ENCODE measurements at places on chromosomes 4 and X.

DNA sequence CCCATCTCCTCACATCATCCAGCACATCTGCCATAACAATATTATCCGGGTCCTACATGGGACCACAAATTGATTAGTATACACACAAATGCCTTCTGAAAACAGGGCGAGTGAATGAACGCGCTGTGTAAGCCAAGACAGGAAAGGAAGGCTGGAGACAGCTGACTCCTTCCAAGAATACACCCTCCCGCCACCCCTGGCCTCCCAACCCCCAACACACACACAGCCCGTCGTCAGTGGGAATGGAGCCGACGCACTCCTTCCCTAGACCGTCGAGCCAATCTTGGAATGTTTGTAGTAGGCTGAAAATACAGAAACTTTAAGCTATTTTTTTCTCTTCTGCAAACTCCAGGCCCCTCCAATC, 319 bp upstream of the MAGEH1 start:
- no peak for DNase-seq

- no peak for DNase-seq
Observed at GRCh38 chr4:174475528-174475927, 46.8 kb downstream of the HPGD start.

DNA sequence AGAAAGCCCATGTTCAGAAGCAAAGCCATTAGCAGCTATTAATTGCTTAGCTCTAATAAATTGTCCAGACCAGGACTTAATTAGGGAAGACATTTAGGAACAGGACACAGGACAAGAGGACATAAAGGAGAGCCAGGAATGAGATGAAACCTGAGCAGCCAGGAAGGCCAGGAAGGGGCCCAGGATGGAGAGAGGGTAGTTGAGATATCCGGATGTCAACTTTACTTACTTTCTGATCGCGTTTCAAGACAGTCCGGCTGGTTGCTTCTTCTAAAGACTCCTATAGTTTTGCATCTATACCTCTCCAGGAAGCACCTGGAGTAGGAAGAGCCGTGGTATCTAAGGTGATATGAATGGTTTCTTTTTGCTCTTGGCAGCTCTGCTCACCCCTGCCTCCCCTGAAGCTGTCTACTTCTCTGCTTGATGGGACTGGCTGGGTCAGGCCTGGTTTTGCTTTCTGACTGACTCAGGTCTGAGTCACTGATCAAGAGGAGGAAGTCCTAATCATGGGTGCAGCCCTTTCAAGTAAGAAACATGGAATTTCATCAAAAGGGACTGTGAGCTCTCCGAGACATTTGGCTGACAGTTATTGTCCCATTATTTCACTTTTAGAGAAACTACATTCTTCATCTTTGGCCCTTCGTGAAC, 733.3 kb downstream of the RPA4 start:
- no peak for DNase-seq

DNA sequence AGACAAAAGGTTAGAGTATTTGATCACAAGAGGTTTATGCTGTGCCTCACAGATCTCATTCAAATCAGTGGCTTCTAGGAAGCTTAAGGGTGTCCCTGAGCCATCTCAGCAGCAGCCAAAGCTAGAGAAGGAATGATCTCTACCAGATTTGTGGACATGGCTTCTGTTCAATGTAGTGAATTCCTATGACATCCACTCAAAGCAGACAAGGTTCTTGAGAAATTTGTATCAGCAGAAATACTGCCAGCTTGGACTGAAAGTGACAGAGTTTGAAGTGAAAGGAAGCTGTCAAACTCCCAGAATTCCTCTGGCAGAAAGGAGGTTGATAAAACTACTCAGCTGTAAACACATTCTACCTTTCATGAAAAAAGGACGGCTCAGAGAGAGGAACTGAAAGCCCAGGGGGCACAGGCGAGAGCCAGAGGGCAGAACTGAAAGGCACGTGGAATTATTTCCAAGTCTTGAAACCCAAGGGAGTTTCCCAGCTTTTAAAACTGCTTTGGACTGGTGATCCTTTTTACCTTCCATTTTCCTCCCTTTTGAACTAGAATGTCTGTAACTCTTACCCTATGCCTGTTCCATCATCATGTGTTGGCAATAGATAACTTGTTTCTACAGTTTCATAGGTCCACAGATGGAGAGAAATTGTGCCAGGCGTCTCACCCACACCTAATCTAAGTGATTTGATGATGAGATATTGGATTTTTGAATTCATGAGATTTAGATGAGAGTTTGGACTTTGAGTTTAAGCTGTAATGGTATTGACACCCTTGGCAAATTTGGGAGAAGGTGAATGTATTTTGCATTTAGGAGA, 14.5 kb upstream of the MED14 start:
- no peak for DNase-seq

DNA sequence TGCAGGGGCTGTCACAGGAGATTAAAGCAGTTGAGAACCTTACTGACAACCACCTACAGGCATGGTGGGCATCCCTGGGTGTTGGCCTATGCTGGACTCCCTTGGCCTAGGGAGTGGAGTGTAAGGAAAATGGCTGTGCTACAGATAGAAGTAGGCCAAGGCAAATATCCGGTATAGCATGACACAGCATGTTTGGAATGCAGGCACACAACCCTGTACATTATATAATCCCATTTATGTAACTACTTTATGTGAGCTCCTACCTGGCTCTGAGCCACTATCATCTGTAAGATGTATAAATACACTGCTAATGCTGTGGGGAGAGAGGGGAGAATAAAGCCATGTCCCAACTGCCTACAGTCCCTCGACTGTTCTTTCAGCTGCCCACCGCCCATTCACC, 38.7 kb upstream of the KCTD8 start:
- DNase-seq = no peak

GRCh38 chr4:99927566-99927965, 18.9 kb downstream of the DNAJB14 start:
- DNase-seq = no peak

DNA sequence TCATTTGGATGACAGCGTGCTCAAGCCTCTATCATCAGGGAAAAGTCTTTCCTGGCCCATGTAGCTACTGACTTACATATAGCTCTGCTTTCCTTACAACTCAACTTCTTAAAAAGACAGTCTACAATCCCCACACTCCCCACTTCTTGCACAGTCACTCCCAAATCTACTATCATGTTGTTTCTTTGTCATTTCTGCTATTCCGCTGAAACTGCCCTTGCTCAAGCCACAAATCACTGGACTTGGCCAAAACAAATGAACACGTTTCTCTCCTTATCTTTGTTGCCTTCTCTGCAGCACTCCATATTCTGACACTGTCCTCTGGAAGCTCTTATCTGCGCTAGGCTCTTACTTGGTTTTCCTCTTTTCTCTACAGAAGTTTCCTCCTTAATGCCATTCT, 28.2 kb downstream of the GPRIN3 start:
- DNase-seq = no peak

DNA sequence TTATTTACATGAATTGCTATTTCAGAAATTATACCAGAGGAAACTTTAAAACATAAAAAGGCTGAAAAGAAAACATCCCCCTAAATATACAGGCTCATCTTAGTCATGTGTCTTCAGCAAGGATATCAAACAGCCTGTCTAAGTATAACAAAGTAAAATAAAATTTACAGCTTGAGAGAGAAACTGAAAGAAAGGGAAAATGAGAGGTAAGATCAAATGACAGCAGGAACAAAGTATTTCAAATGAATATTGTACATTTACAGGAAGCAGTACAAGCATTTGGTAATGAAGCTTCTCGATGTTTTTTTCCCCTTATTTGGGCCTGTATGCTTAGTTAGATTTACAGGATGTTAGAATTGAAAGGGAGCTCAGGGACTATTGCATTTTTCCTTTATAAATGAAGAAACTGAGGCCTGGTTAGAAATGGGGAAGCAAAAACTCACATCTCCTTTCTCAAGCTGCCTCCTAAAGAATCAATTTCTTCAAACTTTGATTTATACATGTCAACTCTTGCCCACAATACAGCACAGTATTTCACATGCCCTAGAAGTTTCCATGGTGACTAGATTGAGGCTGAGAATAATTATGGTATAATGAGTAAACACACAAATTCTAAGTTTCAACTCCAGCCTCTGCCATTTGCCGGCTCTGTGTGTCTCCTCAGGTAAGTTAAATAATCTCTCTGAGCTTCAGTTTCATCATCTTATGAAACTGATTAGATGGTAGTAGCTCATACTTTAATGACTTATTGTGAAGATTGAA, 29.3 kb downstream of the DAPP1 start:
- no peak for DNase-seq

DNA sequence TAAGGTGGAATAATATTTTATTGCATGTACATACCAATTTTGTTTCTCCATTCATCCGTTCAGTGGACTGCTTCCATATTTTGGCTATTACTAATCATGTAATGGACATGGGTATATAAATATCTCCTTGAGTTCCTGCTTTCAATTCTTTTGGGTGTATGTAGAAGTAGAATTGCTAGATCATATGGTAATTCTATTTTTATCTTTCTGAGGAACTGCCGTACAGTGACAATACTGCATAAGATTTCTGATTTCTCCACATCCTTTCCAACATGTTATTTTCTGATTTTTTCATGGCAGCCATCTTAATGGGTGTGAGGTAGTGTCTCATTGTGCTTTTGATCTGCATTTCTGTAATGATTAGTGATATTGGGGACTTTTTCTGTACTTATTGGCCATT, 19.2 kb downstream of the ALPK1 start:
- DNase-seq = no peak

GRCh38 chr4:66767442-66767841, 777.9 kb downstream of the CENPC start:
- no peak for DNase-seq

GRCh38 chr4:130747842-130748241, 1651.9 kb downstream of the C4orf33 start:
- no peak for DNase-seq

DNA sequence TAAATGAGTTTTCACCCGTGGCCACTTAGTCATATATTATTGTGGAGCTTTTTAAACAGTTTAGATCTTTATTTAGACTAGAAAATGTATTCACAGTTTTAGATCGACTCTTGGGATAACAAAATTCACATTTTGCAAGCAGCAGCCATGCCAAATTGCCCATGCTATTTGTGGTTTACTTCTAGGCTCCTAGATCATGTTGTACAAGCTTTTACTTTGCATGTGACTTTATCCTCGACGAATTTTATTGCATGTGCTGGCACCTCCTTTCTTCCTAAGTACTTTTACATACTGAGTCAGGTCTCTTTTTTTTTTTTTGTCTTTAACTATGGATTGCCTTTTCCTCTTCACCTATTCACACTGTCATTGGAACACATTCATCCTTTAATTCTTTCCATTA, 23.2 kb downstream of the BBS12 start:
- DNase-seq = no peak

DNA sequence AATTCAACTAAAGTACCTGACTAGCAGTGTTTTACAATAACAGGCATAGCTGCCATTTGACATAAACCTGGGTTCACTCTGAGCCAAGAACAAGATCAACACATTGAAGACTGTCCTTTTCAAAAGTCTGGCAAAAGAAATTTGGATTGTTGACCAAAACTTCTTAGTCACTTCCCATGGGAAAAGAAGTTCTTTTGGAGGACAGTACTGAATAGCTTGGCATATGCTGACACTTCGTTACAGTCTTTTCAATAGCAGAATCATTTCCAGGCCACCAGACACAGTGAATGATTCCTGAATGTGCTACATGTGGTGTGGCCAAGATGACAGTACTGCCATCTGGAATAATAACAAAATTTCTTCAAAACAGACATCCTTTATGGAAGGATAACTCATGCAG, 560.3 kb downstream of the GRID2 start:
- no peak for DNase-seq
